Heart right ventricle (tissue), 16 donors: ENCODE measurements at places on chromosomes 11 and 22.

- no peak for DNase-seq
These were observed 22.2 kb downstream of the PTPRJ start for GRCh38 chr11:48002561-48002960.

GRCh38 chr11:117376517-117376916 lies 48.9 kb downstream of the CEP164 start:
- peak; percentile 66 for DNase-seq

DNA sequence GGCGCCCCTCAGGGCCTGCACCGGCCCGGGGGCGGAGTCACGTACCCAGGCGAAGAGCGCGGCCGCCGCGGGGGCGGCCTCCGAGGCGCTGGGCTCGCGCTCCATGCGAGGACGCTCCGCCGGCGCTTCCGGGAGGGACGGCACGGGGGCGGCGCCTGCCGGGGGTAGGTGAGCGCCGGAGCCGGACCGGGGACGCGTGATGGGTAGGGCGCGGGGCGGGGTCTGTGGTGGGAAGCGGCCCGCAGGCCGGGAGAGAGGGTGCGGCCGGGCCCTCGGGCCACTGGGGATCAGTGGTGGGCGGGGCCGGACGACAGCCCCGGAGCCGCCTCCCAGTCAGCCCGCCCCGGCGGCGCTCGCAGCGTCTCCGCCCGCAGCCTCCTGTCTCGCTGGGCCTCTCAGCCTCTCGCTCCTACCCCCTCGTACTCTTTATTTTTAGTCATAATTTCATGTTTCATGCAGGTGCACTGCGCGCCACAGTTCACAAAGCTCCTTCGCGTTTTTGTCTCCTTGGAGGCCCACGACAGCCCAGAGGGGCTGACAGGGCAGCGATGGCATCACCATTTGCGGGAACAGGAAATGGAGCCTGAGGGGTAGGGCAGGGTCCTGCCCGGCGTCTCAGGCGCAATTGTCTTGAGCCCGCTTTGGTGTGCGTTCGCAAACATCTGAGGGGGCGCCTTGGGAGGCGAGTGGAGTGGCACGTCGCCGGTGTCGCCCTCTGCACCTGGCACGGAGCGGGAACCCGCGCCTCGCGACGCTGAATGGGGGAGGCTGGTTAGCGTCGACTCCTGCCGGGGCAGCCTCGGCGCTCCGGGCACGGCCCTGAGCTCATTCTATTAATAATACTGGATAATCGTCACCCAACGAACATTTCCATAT lies at the start of gene SERGEF:
SERGEF (minus strand) TSS at position 142 of the 876 bp plus-strand sequence; CDS start at position 105, 37 bp downstream.
- peak; percentile 96 for DNase-seq

- no peak for DNase-seq
These were observed 70.1 kb upstream of the TENM4 start for GRCh38 chr11:79510960-79511359.

- no peak for DNase-seq
These were observed 79.9 kb downstream of the MRTFA start for GRCh38 chr22:40556641-40557040.

DNA sequence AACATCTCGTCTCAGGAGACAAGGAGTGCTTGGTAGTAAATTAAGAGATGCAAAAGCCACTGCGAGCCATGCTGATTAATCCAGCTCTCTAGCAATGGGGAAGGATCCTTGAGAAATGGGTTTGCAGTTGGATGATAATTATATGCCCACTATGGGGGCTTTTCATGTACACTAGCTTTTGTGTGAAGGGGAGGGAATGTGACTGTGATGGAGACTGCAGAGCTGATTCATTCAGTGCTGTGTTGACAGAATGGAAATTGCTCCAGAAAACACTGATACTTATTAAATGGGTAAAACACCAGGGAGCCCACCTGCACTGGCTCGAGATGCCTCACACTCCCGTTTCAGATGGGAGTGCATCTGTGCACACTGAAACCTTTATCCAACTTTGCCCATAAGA lies 37.0 kb upstream of the KIRREL3 start:
- no peak for DNase-seq
